Fibroblast of skin of left quadriceps (primary cell): ENCODE measurements at places on chromosomes 6 and 20.

GRCh38 chr6:107061125-107062020 is 33.4 kb downstream of the MTRES1 start:
- no peak for DNase-seq

- DNase-seq: no peak
Measured at GRCh38 chr6:6714118-6714897, 125.8 kb downstream of the LY86 start.

GRCh38 chr6:17879184-17879583 is 108.3 kb downstream of the KIF13A start:
- DNase-seq: no peak

DNA sequence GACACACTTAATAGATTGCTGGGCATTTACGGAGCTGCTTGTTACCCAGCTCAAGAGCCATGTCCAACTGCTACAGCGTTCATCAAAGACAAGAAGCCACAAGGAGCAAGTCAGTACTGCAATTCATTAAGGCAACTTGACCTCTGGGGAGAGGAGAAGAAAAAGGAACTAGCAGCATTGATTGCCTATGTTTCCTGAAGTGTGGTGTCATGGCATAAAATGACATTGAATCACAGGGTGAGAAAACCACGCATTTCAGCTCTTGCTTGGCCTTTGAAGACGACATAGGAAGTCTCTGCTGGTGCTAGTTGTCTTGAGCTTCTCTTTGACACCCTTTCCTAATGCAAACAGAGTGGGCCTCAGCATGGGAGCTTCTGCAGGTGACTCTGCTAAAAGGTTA is 139.1 kb downstream of the CDH26 start:
- DNase-seq: no peak

- DNase-seq: no peak
Measured at GRCh38 chr20:56222201-56222600, 26.3 kb upstream of the MC3R start.

GRCh38 chr20:61809006-61809770 is 256.5 kb downstream of the TAF4 start:
- DNase-seq: no peak

- no peak for DNase-seq
Measured at GRCh38 chr6:20939161-20939775, 405.0 kb downstream of the CDKAL1 start.

DNA sequence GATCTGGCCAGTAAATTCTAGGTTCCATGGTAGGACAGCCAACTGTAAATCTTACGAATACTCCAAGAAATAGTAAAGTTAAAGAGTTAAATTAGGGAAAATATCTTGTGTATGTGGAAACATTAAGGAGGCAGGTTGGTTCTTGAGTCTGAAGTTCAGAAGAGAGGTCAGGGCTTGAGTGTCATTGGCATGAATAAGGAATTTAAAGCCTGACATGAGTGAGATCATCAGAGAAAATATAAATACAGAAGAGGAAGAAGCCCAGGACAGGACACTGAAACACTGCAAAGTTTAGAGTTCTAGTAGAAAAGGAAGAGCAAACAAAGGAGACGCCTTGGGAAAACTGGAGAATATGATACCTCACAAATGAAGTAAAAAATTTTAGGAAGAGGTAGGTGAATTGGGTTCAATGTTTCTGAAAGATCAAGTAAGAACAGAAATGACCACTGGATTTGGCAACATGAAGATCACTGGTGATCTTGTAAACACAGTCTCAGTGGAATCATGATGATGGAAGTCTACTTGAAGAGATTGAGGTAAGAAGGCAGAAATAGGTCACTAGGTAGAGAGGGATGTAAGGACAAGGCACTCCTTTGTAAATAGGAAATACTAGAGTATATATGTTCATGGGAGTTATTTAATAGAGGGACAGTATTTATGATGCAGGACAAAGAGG is 41.6 kb upstream of the SYNCRIP start:
- no peak for DNase-seq

DNA sequence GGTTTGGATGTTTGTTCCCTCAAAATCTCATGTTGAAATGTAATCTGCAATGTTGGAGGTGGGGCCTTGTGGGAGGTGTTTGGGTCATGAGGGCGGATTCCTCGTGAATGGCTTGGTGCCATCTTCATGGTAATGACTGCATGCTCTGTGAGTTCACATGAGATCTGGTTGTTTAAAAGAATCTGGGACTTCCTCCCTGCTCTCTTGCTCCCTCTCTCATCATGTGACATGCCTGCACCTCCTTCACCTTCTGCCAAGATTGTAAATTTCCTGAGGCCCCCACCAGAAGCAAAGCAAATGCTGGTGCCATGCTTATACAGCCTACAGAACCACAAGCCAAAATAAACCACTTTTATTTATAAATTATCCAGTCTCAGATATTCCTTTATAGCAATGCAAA is 250.3 kb upstream of the PLN start:
- DNase-seq: no peak

GRCh38 chr6:154977588-154977987 is 17.5 kb upstream of the TIAM2 start:
- no peak for DNase-seq

- DNase-seq: no peak
Measured at GRCh38 chr6:151721671-151722070, 85.8 kb upstream of the ESR1 start.

DNA sequence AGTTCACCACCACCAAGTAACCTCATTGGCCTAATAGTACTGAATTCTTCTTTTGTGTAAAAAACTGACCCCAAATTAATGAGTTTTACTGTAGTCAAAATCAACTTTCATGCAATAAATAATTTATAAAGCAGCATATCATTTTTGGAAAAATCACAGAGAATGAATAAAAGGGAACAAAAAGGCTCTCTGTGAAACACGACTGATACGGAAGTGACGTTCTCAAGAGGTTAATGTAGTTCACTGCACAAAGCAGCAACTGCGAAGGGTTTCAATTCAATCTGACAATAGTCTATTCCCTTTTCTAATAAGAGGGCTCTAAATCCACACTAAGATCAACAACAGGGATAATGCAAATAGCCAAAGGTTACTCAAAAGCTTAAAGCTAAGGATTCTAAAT is 70.3 kb downstream of the PREP start:
- no peak for DNase-seq

DNA sequence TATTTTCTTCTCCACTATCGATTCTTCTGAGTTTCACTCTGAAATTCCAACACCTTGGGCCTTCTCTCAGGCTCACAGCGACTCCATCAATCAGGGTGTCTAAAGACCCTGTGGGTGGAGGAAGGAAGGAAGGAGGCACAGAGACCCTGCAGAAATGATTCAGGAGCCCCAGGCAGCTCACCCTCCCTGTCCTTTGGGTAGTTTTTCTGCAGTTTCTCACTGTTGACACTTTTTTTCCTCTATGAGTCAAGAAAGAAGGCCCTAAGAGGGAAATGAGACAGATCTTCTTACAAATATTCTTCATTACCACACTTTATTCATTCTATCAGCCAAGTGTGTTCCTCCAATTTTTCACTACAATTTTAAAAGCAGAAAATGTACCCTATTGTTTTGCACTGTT is 34.2 kb upstream of the TBXT start:
- DNase-seq: no peak

DNA sequence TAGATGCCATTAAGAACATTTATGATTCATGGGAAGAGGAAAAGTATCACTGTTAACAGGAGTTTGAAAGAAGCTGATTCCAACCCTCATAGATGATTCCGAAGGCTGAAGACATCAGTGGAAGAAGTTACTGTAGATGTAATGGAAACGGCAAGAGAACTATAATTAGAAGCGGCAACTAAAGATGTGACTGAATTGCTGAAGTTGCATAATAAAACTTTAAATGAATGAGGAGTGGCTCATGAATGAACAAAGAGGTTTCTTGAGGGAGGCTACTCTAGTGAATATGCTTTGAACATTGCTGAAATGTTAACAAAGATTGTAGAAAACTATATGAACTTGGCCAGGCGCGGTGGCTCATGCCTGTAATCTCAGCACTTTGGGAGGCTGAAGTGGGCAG is 84.1 kb downstream of the PHIP start:
- DNase-seq: no peak

DNA sequence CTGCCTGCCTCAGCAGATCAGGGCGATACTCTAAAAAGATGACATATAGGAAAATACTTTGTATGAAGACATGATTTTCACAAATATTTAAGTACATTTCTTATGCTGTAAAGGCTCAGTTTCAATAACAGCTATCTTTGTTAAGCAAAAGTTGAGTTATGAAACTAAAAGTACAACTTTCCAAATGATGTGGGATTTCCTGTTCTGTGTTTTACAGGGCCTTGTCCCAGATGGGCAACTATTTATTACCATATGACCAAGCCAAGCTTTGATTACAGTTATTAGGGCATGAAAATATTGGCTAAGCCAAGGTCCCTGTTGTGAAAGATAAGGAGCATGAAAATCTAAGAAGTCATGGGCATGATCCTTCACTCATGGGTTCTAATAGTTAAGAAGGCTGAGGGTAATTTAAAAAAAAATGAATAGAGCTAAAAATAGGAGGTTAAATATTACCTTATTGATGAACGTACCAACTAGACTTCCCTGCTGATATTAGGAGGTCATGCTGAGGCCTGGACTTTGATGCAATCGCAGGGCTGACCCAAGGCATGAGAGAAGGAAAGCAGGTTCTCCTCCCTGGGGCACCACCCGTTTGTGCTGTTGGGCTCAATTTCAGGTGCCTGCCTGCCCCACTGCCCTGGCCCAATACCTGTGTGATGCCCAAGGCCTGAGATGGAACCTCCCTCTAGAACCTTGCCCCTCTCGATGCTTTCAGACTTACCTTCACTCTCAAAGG is 294.4 kb upstream of the PRDM1 start:
- no peak for DNase-seq

- no peak for DNase-seq
Measured at GRCh38 chr6:12060780-12061609, 48.9 kb downstream of the HIVEP1 start.

GRCh38 chr6:99575544-99576227 is 7.2 kb upstream of the CCNC start:
- no peak for DNase-seq

DNA sequence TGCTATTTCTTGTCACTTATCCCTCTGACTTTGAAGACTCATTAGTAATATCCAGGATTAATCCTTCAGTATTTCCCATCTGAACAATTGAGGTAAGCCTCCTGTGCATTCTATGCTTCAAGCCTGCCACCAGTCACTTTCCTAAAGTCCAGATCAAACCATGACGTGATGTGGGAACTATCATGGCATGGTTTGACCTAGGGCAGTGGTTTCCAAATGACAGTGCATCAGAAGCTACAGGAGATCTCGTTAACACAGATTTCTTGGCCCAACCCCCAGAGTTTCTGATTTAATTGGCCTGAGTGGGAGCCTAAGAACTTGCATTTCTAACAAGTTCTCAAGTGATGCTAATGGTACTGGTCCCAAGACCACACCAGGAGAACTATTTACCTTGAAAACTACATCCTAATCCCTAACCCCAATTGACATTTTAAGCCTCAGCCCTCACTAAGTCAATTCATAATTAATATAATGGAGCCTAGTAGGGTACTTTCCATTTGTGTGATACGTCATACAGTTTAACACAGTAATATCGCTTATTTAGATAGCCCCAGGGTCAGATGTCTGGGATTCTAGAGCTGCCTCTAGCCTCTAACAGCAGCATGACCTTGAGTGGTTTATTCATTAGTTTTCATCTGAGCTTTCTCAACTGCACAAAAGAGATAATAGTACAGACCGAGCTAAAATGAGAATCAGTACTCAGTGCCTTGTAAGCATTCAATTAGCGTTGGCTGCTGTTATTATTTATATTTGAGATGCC is 907.6 kb downstream of the TFAP2A start:
- DNase-seq: no peak

DNA sequence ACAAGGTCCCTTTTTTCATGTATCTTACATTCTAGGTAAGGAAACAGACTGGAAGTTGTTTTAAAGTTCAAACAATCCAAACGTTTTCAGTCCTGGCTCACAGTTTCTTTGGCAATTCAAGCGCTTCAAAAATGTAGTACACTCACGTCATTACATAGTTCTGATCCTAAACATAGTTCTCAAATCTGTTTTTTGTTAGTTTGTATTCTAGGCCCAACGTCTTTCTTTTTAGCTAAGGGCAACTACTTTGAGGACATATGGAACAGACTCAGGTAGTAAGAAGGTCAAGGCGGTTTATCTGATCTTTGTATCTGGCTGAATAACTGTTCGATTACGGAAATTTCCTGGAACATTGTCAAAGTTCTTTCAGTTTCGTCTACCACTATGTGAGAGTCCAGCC is 36.9 kb upstream of the PLCB4 start:
- peak; percentile 51 for DNase-seq

DNA sequence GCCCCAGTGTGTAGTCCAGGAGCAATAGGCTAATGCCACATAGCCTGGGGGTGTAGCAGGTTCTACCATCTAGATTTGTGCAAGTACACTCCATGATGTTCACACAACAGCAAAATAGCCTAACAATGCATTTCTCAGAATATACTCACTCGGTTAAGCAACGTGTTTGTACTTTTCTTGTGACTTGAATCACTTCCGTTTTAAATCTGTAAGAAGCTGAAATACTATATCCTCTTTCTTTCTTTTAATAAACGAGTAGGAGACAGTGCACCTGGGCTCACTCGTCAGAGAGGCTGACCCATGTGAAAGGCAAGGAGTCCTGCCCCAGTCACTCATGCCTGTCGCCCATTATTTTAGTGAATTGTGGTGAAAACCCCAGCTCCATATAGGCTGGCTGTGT is 201.6 kb downstream of the FOXA2 start:
- DNase-seq: no peak

DNA sequence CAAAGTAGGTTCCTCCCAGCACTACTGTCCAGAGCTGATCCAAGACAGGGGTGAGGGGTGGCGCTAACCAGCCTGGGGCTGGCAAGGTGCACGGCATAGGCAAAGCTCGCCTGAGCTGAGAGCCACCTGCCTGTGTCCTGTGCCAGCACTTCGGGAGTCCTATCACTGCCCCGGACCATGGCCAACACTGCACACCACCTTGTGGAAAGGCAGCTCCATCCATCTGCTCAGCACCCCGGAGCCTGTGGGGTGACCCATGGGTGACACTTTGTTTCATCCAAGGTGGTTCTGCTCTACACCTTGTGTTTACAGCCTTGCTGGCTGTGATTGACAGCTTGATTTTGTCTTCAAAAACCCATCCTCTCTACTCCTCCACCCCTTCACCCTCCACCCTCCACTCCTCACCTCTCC is 32.9 kb upstream of the GATA5 start:
- no peak for DNase-seq

DNA sequence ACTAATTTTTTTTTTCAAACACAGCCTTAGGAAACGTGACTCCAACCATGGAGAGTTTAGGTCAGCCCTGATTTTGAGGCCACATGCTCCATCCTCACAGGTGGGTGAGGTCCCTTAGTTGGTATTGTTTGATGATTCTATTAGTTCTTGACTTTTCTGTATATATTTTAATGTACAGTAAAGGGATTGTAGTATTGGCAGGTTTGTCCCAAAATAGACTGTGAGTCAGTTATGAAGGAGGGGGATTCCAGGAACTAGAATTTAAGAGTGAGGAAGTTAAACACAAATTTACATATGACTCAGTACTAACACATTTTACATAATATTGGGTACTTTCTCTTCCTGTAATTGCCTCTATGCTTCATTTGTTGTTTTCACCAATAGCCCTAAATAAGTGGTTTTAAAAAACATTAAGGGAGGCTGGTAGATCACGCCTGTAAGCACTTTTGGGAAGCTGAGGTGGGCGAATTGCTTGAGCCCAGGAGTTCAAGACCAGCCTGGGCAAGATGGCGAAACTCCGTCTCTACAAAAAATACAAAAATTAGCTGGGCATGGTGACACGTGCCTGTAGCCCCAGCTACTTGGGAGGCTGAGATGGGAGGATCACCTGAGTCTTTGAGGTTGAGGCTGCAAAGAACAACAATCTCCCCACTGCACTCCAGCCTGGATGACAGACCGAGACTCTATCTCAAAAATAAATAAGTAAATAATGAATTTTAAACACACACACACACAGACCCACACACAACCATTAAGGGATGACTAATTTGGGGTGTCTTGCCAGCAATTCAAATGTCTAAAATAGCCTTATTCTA is 81.8 kb downstream of the SGK1 start:
- DNase-seq: peak; percentile 73
